ENCODE measurements at places on chromosomes 1 and 21.

- no peak for DNase-seq
Observed at GRCh38 chr1:72122099-72122880, 160.0 kb downstream of the NEGR1 start.

- peak; percentile 89 for DNase-seq
Observed at GRCh38 chr1:153568367-153569099, 2.9 kb upstream of the S100A2 start.

DNA sequence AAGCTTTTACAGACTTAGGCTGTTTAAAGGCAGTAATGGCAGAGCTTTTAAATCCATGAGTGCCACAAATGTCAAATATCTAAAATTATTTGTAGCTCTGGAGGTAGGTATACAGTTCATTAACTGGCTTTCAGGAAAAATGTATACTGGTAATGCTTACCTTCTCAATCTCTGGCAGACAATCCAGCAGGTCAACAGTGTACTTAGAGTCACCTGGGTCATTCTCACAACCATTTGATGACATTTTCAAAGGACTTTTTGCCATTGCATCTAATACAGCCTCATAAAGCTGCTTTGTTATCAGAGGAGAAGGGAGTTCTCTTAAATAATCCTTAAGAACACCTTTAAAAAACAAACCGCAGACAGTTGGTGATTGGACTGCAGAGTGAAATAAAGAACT, 31.9 kb downstream of the SYDE2 start:
- DNase-seq, result no peak

GRCh38 chr1:48123647-48124046, 98.9 kb upstream of the SLC5A9 start:
- no peak for DNase-seq

DNA sequence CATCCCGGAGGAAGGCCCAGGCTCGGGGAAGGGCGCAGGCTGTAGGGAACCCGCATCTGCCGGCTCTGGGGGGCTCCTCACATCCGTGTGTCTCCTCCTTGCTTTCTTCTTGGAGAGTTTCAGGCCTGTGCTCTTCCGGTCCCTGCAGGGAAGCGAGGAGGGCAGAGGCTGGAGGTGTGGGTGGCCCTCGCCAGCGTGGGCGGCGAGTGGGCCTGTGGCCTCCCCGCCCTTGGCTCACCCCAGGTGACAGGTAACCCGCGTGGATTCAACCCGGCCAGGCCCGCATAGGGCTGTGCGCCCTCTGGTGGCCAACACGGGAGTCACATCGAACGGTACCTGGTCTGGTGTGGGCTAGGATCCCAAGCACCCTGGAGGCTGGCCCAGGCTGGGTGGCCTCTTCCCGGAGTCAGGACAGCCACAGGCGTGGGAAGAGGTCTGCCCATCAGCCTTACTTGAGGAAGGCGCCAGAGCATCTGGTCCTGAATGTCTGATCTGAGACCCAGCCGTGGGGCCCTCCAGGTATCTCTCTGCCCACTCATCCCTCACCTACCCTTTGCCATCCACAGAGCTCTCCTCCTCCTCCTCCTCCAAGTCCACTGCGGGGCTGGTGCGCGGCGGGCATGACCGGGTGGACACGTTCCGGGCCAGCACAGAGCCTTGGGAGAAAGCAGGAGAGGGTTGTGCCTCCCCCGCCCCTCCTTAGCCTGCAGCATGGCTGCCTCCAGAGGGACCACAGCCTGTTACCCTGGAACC, 9.6 kb upstream of the TNFRSF25 start:
- DNase-seq, result peak; percentile 69

- DNase-seq, result no peak
Observed at GRCh38 chr1:110628323-110629105, 22.4 kb upstream of the KCNA2 start.

- no peak for DNase-seq
Observed at GRCh38 chr1:154846565-154847442, 23.3 kb downstream of the KCNN3 start.

GRCh38 chr1:91637539-91637994, 136.9 kb downstream of the CDC7 start:
- DNase-seq, result no peak

DNA sequence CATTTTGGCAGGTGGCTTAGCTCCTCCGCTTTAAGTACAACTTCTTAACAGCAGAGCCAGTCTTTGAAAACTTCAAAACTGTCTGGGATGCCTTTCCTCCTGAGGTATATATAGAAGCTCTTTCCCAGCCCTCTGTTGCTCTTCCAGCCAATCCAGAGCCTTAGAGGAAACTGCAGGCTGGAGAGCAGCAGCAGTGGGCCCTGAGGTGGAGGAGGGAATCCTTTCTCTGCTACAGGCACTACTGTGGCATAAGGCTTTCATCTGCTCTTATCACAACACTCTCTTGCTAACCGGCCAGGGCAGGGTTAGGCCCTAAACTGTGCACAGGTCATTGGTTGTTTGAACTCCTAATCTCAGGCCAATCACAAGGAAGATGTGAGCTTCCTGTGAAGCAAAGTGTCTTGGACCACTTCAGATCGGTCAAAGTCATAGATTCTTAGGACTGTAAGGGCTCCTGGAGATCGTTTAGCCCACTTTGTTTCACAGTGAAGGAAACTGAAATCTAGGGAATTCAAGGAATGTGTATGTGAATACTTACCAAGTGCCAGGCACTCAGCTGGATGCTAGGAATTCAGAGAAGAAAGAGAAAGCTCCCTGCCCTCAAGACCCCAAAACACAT, at the start of gene RGS5:
Gene RGS5, minus strand, starts transcription at position 84 of the 619 bp plus-strand sequence. Its CDS starts 81 bp downstream, at position 3.
- no peak for DNase-seq

DNA sequence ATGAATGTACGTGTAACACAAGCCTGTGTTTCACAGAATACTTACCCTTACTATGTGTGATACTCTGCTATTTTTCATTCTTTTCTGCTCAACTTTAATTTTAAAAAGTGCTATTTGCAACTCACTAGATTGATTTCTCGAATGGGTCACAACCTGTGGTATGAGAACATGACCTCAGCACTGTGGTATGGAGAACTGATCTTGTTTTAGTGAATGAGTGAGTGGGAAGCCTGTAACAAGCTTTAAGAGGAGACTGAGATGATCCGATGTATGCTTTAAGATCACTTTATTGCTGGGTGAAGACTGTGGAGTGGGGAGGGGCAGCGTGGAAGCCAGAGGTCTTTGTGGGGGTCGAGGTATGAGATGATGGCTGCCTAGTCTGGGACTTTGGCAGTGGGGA, 21.6 kb downstream of the MECR start:
- DNase-seq, result no peak

- peak; percentile 45 for DNase-seq
Observed at GRCh38 chr1:212514056-212514614, 81.4 kb downstream of the NENF start.

GRCh38 chr1:240967070-240967724, 355.2 kb upstream of the GREM2 start:
- DNase-seq, result no peak

- no peak for DNase-seq
Observed at GRCh38 chr1:192131914-192132313, 26.3 kb upstream of the RGS18 start.

- DNase-seq, result no peak
Observed at GRCh38 chr1:233599542-233600073, 14.3 kb upstream of the KCNK1 start.

DNA sequence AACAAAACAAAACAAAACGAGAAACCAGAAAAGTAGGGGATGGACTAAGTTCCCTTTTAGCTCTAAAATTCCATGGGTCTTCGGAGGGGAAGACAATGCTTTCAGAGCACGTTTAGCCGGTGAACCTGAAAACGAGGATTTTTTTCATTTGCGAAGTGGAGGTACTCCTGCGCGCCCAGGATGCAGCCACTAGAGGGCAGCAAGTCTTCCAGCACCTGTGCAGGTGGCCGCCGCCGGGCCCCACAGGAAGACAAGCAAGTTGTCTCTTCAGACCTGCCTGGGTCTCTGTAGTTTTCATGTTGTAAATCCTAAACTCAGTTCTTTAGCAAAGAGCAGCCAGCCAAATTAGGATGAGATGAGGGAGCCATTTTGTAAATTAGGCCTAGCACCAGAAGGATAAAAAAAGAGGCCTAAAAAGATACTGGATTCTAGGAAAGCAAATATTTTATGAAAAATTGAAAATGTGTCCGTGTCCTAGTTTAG, 17.7 kb upstream of the SNX27 start:
- DNase-seq, result peak; percentile 84

GRCh38 chr1:29690156-29690555, 453.8 kb downstream of the PTPRU start:
- DNase-seq, result peak; percentile 26

GRCh38 chr21:14526836-14527695, 19.0 kb downstream of the SAMSN1 start:
- DNase-seq, result no peak

GRCh38 chr21:46211376-46211775, 17.2 kb downstream of the LSS start:
- DNase-seq, result no peak
